ENCODE measurements at places on chromosomes 6 and 20.

- DNase-seq = no peak
Measured at GRCh38 chr6:89475634-89476033, 42.7 kb downstream of the ANKRD6 start.

GRCh38 chr6:106751501-106752252 lies 122.3 kb downstream of the QRSL1 start:
- DNase-seq = no peak

DNA sequence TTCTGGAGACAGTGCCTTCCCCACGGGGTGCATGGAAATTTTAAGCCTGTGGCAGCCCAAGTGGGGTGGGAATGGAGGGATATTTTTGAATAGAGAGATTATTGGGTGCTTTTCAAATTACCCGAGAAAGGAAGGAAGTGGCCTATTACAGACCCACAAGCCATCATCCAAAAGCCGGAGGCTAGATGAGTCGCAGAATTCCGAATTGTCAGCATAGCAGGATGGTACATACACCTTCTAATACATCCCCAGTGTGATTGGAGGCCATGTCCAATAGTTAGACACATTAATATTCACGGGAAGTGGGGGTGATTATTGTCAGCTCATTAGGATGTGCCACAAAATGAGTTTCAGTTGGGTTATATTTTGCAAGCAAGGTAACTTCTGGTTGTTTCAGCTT lies 133.0 kb downstream of the FIG4 start:
- no peak for DNase-seq

DNA sequence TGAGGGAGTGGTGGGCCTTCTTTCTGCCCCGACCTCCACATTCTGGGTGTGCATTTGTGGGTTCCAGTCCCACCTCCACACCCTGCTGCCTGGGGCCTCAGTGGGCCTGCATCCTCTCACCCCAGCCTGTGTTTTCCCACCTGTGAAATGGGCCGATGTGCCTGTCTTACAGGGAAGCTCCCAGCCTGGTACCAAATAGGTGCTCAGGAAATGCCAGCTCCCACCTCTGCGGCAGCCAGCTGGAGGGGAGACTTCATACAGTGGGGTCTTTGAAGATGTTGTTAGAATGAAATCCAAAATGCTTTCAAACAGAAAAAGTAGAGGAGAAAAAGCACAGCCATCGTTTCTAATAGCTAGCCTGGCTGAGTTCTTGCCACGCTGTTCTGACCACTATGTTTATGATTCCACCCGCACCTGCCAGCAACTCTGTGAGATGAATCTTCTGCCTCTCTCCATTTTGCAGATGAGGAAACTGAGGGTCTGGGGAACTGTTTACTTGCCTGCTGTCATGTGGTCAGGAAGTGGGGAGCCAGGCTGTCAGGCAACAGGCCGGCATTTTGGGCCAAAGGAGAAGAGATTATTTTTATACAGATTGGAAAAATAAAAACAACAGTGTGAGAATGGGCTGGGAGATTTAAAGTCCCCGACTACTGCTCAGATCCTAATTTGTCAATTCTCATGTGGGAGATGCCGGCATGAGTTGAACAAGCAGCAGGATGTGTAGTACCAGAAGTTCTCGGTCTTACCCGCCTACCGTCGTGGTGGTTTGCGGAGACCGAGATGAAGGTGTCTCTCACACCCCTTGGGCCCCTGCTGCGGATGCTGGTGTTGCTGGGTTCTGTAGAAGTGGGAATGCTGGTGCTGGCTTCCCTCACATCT lies 4.6 kb downstream of the TMEM181 start:
- no peak for DNase-seq

- no peak for DNase-seq
Measured at GRCh38 chr6:151385177-151385576, 6.2 kb downstream of the ZBTB2 start.
